T47D (cell line): ENCODE measurements at places on chromosomes 16 and 17.

GRCh38 chr17:37543637-37544052 lies 54.0 kb downstream of the DUSP14 start:
- no peak for DNase-seq

DNA sequence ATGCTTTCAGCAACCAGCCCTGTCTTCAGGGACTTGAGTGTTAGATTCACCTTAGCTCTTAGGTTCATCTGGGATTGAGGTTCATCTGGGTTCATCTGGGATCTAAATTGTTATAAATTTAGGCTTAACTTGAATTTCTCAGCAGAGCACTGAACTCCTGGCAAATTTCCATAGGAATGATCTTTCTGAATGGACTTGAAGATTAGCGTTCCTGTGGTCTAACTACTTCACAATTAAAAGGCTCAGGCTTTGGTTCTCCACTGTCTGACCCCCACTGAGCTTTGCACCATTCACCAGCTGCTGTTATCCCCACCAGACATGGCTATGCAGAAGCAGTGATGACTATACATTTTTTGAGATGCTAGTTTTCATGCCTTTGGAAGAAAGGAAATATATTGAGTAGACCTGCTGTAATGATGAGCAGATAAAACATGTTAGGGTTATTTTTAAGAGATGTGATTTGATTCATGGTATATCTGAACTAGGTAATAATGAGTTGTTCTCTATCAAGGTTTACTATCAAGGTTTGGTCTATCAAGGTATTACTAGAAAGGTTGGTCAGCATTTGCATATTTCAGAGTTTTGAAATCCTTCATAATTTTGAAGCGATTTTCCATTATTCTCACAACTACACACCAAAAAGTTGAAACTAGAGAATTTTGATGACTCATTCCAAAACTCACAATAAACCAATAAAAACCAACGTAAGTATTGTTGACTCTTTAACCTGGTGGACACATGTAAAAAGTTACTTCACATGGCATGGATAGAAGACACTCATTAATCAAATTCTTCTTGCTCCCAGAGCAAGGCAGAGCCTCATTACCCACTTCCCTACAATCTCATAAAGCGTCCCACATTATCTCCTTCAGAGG lies 71.7 kb downstream of the SNX11 start:
- no peak for DNase-seq

- DNase-seq = no peak
Observed at GRCh38 chr17:72387487-72387886, 266.7 kb downstream of the SOX9 start.

DNA sequence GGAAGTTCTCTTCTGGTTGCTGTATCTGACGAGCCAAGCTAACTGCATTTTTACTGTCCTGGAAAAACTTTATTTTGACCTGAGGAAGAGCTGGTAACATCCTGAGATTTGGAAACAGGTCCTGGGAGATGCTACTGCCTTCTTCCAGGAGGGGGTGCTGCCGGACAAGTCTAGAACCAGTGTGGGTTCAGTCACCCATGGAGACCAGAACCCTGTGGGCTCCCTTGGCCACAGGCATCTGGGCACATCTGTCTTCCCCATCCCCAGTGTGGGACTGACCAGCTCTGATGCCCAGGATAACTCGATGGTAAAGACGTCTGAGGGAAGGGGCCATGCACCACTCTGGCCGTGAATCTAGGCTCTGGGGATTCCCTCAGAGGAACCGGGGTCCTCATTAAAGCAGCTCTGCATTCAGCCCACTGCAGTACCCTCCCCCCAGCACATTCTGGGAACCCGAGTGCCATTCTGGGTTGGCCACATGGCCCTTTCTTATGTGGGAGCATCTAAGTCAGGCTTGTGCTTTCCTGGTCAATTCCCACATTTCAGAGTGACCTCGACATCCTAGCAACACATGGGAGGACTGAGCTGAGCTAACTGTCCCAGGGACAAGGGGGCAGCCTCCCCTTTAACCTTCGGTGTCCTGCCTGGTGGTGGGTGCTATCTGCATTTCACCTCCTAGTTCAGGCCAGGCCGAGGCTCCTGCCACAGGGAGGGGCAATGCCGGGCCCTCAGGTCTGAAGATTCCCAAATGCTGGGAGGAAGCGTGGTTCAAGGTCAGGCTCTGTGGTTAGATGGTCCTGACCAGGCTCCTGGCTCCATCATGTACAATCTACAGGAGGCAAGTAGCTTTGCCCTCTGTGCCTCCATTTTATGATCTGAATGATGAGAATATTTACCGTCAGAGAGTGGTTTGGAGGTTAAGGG lies 6.4 kb downstream of the C16orf86 start:
- DNase-seq = peak; percentile 84

DNA sequence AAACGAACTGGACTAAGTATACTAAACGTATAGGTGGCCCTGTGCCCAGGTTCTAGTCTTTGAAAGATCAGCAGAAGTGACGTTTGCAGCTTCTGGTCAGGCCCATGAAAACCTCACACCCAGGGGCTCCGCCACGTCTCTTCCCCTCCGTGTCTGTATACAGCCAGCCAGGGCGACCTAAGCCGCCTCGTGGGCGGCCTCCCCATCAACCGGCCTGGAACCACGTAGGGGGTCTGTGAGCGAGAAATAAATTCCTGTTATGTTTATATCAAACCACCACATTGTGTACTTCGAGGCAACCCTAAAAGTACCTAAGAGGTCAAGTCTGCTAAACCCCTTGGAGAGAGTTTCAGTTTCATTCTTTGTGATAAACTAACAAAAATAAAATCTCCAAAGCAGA lies 6.8 kb downstream of the TK1 start:
- no peak for DNase-seq

GRCh38 chr17:14557480-14557879 lies 256.6 kb downstream of the HS3ST3B1 start:
- DNase-seq = no peak

- DNase-seq = no peak
Observed at GRCh38 chr16:11667221-11667823, 933 bp upstream of the SNN start.

- no peak for DNase-seq
Observed at GRCh38 chr17:35368081-35368830, 5.2 kb downstream of the SLFN11 start.

- no peak for DNase-seq
Observed at GRCh38 chr17:79154446-79154845, 79.8 kb downstream of the ENGASE start.

DNA sequence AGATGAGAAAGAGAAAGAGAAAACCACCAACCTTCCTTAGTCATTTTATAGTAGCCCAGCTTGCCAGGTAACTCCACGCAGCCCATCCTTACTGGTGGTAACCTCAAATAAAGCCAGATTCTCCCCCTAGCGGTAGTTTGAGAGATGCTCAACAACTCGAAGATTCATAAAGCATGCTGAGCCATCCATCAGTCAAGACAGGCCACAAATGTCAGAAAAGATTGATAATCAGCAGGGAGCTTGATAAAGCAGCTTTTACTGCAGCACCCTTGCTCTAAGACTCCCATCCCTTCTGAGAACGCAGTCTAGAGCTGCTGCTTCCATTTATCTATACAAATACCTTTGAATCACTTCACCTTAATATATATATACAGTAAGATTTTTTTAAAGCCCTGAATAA lies 451.5 kb upstream of the HSBP1 start:
- peak; percentile 67 for DNase-seq

GRCh38 chr16:66551348-66551759 lies 1.0 kb upstream of the CKLF start:
- no peak for DNase-seq

DNA sequence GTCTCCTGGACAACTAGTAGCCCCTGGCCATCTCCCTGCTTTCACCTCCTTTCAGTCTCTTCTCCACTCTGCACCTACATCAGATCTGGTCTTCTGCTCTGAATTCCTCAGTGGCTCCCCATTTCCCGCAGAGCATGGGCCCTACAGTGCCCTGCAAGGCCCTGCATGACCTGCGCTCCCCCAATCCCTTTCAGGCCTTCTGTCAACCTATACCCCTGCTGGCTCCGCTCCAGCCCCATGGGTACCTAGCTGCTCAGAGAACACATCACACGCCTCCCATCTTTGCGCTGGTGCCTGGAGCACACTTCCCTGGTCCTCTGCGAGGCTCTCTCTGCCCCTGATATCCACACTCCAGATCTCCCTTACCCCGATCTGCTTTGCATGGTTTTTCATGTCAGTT lies 145.2 kb downstream of the KATNIP start:
- DNase-seq = no peak

DNA sequence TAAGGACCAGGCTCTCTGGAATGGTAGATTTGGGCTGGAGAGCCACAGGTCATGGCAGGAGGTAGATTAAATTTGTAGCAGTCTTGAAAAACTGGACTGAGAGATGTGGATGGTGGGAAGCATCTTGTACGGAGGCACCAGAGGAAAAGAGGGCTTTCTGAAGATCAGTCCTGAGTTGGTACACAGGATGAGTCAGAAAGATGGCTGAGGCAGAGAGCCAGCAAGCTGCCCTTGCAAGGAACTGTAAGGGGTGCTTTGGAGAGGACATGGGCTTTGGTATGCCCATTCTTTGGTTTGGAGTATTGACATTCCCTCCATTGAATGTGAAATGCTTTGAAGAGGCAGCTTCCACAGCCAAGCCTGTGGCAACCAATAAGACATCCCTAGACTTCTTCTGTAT lies 55.9 kb downstream of the MYOCD start:
- no peak for DNase-seq

GRCh38 chr16:55632259-55632658 lies 23.5 kb upstream of the SLC6A2 start:
- DNase-seq = no peak

DNA sequence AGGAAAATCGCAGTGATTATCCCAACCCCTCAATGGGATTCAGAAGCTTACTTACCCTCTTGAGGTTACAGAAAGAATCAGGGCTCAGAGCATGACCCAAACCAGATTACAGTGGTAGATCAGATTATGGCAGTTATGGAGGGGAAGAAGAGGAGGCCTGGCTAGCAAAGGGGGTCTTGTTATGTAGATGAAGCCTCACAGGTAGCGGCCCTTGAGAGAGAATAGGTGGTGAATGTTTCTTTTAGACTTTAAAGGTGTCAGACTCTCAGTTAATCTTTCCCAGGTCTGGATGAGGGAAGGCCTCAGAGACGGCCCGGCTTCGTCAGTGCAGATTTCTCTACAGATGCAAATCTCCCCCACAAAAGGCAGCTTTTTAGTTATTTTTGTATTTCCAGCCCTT lies 15.6 kb downstream of the RNF112 start:
- DNase-seq = no peak

DNA sequence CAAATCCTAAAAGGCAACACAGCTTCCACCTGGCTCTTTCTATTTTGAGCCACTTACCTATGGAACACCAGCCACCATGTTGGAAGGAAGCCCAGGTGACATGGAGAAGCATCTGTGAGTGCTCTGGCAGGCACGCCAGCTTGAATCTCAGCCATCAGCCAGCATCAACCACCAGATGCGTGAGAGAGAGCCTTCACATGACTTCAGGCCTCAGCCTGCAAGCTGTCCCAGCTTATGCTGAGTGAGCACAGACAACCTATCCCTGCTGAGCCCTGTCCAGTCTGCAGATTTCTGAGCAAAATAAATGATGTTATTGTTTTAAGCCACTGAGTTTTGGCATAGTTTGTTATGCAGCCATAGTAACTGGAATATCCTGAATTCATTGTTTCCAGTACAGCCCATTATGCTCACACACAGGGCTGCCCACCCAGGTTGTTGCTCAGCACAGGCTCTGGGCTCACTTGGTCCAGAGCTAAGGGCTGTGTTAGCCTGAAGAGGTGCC lies 35.1 kb downstream of the TMEM238L start:
- no peak for DNase-seq

DNA sequence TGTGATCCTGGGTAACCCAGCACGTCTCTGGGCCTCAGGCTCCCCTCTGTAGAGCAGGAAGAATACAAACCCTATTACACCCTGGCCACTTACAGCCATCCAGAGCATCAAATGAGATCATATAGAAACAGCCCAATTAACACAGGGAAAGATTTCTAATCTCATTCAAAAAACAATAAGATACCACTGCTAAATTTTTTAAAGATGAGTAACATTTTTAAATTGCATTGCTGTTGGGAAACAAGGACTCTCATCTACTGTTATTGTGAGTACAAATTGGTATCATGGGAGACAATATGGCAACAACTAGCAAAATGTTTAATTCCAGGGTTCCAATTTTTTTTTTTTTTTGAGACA lies 41.1 kb downstream of the SRL start:
- DNase-seq = no peak

GRCh38 chr16:35188288-35189155 lies 1729.1 kb downstream of the TP53TG3F start:
- DNase-seq = no peak

DNA sequence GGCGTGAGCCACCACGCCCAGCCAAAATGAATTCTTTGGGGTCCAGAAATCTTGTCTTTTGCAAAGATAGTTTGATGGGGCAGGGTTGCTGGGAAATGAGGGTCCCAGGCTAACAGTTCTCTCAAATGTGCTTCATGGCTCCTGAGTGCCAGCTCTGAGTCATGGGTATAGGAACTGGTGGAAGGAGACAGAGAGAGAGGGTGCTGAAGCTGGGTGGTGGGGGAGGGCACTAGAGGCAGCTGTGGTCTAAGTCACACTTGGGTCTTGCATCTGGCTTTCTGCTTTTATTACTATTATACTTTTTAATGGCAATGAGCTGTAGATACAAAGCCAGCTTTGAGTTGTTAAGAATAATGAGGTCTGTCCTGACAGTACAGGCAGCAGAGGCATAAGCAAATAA lies 54.6 kb downstream of the PRKCA start:
- DNase-seq = no peak

DNA sequence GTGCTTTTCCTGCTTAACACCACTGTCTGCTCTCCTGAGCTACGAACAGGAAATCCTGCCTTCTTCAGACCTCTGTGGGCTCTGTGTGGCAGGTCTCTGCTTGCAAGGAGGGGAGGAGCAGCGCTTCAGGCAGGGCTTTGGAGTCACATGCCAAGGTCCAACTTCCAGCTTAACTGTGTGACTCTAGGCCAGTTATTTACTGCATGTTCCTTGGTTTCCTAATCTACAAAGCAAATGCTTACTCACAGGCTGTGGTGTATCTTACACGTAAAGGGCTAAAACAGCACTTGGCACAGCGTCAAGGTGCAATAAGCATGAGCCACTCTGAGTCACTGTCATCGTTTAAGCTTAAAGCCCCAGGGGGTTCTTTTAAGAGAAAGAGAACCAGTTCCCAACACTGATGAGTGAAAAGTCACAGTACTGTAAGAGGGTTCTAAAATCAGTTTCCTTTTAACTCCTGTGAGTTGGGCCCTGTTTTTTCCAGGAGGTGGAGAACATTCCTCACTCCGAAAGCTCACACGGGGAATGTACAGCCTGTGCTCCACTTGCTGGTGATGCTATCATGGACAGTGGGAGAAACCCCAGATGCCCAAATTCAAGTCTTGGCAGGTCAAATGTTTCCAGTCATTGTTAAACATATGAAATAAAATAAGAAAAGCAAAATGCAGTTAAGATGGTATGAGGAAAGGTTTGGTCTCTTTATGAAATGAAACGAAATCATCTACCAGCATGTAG lies 54.1 kb upstream of the BCAR1 start:
- peak; percentile 91 for DNase-seq

DNA sequence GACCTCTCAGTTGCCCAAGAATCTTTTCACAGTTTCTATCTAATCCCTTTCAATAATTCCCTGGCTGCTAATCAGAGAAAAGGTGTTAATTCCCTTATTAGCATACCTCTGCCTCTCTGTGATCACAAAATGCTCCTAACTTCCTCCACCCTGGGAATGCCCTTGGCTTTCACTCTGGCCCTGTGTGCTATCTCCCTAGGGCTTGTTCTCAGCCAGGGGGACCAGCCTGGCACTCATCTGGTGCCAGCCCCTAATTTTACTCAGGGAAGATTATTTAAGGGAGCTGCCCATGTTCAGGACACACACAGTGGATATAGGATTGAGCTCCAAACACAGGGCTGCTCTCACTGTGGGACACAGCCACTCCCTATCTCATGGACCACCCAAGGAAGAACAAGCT lies 225.2 kb downstream of the GRIN2A start:
- DNase-seq = no peak

- peak; percentile 38 for DNase-seq
Observed at GRCh38 chr16:23408823-23409298, 44.1 kb downstream of the COG7 start.
